ENCODE measurements at places on chromosomes 2 and 18. TPM values are rescaled to one million over a fixed set of nuclear protein-coding genes. Genes with fewer than 3 reads are reported as not detected.

The ANKRD30BL gene
- 42.3 TPM for polyA plus RNA-seq

The KIF3C gene
- 7.1 TPM for polyA plus RNA-seq

The IL1R2 gene
- 2.2 TPM for polyA plus RNA-seq

The POTEC gene
- polyA plus RNA-seq = 10.8 TPM

The PDE11A gene
- 7.8 TPM for polyA plus RNA-seq

The TCF23 gene
- 6.6 TPM for polyA plus RNA-seq

The RFX8 gene
- 4.0 TPM for polyA plus RNA-seq

The NGEF gene
- 7.9 TPM for polyA plus RNA-seq

The TFCP2L1 gene
- polyA plus RNA-seq = 2.5 TPM

The XDH gene
- polyA plus RNA-seq = 0.21 TPM

- DNase-seq = no peak
These were observed 85.4 kb downstream of the DLGAP1 start for GRCh38 chr18:4369705-4370104.

DNA sequence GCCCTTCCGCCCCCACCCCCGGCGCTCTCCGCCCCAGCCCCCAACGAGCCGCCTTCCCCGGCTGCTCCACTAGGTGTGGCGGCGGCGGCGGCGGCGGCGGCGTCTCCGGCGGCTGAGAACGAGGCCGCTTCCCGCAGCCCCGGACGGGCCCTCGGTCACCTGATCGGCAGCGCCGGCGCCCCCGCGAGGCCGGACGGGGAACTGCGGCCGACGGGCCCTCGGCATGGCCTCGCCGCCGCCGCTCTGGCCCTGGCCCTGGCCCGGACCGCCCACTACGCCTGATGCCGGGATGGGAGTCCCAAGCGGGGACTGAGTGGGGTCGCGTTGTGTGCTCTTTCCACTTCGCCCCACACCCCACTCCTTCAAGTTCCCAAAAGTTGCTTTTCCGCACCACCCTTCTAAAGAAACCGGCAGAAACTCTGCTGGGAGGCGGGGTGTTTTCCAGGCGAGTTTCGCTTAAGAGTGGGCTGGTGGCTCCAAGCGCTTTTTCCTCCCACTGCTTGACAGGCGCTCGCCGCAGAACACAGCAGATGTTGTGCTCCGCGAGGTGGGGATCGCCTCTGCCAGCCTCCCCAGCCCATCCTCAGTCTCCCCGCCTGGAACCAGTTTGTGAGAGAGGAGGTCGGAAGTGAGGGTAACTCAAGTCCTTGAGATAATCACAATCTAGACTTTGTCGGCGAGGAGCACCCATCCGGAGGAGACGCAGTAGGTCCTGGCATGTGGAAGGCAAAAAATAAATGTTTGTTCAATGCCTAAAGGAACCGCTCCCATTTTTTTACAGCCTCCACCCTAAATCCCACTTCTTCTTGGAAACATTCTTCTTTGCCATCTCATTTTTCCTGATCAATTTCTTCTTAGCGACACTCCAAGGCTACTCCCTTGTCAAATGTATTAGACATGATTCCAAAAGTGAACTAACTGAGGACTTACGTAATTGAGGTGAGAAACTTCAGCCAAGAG is at the start of gene NCKAP1:
Gene NCKAP1 (minus strand): TSS at position 117 of the 960 bp plus-strand sequence. CDS start 358 bp downstream, outside the sequence.
- peak; percentile 93 for DNase-seq

GRCh38 chr18:58967751-58968254 is 103.1 kb downstream of the ZNF532 start:
- no peak for DNase-seq

DNA sequence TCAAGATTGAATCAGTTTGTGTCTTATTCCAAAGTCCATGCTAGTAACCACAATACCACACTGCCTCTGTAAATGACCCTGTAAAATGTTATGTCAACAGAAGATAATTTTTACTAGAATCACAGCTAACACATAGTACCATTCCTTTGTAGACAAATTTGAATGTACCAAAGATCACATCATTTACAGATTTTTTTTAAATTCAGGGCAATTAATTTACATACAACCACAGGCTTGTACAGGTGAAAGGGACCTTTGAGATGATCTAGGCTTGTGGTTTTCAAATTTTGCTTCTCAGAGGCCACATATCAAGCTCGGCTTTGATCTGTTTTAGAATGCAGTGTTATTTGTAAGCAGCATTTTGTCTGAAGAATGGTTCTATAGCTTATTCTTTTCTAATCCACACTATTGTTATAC is 63.8 kb upstream of the PPM1B start:
- DNase-seq = no peak

DNA sequence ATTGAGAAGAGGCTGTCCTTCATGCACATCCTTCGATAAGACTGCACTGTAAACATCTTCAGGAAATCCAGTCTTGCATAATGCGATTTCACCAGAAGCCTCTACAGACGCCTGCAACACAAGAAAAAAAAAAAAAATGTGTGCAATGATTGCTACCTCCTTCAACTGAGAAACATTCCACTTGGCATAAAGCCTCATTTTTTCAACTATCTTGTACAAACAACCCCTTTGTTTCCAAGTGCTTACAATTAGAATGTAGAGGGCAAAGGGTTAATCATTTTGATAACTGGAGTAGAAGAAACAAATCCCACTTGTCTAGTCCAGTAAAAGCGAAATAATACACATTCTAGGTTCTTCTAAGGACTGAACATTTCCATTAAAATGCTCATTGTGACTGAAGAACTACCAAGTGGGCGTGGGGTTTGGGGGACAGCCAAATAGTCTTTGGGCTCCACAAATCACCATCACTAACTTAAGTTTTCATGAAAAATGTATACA is 29.2 kb downstream of the CDH2 start:
- DNase-seq = no peak

- DNase-seq = no peak
These were observed 38.0 kb upstream of the GPD2 start for GRCh38 chr2:156398176-156398575.

GRCh38 chr2:2326068-2327040 is 4.7 kb downstream of the MYT1L start:
- DNase-seq = no peak

GRCh38 chr2:98726205-98726604 is 4.7 kb downstream of the MGAT4A start:
- DNase-seq = no peak

GRCh38 chr2:122081751-122082150 is 326.3 kb downstream of the TSN start:
- DNase-seq = no peak

DNA sequence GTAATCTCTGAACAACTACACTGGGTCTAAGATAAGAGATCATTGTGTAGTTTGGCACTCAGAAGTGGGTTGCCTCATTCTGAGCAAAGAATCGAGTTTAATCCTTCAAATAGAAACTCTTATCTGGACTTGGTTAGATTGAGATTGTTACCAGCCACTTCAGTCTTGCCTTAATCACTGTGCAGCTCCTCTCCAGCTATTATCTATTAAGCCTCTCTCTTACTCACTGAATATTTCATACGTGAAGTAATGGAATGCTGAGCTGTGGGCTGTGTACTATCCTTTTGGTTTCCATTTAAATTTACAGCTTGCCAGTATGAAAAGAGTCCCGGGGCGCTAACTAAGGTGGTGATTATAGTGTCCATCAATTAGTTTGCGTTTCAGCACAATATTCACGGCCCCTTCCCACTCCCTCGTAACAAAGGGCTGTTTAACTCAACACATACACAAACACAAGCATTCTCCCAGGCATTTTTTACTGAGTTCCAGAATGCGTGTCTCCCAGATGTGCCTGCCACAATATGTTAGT is 65.7 kb upstream of the NCKAP5 start:
- DNase-seq = no peak

DNA sequence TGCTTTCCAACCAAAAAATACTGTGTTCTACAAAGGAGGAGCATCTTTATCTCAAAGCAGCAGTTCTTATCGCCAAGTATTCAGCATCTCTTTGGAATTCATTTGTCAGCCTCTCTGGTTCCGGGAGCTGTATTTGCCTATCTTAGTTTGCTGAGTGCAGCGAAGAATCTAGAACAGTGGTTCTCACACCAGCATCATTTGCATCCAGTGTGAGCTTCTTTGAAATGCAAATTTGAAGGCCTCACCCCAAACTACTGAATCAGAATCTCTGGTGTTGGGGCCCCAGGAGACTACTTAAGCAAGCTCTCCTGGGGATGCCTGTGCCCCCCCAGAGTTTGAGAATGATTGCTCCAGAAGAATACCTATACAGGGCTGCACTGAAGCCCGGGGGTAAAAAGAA is 1.5 kb upstream of the PTPN2 start:
- no peak for DNase-seq

DNA sequence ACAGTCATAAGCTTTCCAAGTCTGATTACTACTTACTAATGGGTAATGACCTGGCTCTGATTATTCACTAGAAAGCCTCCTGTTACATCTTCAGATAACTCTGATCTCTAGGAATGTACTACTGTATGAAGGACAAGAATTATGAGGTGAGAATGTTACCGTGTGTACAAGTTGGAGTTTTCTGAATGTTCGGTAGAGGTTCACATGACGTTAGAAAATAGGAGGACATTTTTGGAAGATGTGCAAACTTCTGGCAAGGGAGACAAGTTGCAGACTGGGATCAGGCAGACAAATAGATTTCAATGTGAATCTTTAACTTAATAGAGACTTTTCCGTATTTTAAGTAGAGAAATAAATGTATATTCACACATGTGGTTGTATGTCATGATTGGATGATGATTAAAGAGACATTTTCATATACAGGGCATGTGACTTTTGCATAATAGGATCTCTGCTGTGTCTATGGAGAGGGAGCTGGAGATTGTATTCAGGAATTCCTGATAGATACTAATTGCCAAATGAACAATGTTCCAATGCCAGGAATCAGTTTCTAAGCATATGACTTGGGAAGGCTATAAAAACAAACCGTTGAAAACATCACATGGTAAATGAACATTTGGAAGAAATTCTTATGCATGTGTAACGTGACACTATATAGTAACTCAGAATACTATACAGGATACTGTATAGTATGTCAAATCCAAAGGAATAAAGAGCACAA is 1695.8 kb upstream of the PIK3C3 start:
- no peak for DNase-seq

GRCh38 chr2:135169900-135170753 is 118.0 kb downstream of the RAB3GAP1 start:
- no peak for DNase-seq

DNA sequence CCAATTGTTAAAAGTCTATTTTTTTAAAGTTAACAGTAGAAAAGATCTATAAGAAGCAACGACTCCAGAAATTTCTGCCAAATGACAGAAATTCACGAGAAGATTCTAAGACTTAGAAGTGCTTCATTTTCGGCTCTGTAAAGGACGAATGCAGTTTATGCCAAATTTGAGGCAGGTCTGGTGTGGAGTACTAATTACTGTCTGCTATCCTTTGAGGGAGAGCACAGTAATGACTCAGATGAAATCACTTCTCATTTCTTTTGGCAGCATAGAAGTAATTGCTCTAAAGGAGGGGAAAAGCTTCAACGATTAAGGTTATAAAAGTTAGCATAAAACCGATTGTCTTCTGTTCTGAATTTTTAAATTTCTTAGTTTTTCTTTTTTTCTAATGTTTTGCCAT is 11.4 kb downstream of the G6PC2 start:
- DNase-seq = no peak

DNA sequence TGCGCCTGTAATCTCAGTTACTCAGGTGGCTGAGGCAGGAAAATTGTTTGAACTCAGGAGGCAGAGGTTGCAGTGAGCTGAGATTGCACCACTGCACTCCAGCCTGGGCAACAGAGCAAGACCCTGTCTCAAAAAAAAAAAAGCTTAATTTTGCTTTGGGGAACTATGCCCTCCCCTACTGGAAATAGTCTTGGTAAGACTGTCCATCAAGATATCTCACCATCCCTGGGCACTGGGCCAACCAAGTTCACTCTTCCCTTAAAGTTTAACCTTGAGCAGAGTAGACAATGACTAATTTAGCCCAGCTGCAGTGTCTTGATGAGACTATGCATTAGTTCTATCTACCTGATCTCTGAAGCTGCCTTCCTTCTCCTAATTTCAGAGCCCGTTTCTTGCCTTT is 44.7 kb downstream of the ASXL2 start:
- DNase-seq = no peak

- peak; percentile 28 for DNase-seq
These were observed 4.4 kb downstream of the TEX44 start for GRCh38 chr2:231597014-231597611.

DNA sequence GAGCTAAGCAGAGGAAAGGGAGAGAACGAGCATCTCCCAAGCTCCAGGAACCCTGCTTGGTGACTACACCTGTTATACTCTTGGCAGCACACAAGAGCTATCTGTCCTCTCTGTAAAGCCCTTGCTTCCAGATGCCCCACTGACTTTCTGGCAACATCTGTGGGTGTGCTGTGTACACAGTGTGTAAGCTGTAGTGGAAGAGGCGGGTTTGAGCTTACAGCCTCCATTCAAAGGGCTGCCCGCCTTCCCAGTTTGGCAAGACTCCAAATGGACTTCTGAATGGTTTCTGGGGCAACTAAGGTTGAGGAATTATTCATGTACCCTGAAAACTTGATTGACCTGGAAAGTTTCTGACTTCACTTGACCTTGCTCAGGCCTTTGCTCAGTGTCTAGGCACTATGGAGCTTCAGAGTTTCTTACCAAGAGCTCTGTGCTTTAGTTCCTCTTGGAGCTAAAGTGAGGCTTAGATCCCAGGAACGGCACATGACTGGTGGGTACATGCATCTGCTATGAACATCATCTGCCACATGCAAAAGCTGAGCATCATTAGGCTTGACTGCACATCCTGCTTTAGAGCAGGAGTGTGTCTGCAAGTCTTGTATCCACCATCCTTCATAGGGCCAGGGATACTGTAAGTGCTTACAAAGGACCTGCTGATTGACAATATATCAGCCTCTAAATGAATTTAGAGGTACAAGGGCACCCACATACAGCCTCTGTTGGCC is 290.9 kb upstream of the SIX2 start:
- no peak for DNase-seq

All from testis (tissue), 5 donors.